NCI-H1694 treated with DMSO at 0.1 percent for 48 hours (cell line): ENCODE measurements at places on chromosomes 1 and 21.

DNA sequence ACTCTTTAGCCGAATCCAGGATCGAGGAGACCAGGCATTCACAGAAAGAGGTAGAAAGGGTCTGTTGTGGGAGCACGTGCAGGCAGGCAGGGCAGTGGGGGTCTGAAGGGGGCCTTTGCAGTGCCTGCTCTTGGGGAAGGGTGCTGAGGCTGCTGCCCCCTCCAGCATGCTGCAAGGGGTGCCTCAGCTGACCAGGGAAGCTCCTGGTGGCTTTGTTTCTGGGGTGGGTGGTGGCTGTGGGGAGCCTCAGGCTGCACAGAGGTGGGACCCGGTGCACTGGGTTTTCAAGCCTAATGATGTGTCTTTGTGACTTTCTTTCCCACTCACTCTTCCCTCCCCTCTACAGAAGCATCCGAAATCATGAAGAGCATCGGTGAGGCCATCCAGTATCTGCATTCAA is 41.5 kb upstream of the IL19 start:
- DNase-seq = no peak

DNA sequence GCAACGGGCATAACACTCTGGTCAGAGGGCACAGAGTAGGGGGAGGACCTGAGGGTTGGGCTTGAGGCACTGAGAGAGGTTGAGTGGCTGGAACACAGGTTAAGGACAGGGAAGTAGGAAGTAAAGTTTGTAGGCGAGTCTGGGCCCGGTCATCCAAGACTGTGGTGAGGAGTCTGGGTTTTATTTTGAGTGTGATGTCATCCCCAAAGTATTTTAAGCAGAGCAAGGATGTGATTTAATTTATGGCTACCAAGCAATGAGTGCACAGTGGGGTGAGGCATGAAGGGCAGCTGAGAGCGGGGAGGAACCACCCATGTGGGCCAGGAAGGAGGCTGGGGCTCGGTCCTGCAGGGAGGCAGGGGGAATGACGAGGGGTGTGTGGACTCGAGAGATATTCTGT is 11.2 kb upstream of the VWA5B1 start:
- DNase-seq = no peak

DNA sequence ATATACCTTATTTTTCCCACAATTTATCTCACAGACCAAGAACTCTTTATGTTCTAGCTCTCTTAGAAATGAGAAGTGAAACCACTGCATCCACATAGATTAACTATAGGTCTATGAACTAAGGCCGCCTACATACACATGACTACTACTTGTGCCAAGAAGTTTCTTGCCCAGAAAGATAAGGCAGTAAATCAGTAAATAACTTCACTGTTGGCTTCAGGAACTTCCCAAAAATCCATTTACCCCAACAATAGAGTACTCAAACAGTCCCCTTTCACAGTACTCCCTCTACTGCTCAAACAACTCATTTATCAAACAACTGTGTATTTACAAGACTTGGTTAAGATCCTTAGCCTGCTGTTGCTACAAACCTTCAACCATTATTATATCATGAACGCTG is 96.5 kb downstream of the NME7 start:
- DNase-seq = peak; percentile 19

GRCh38 chr21:43602266-43603232 is 56.7 kb downstream of the HSF2BP start:
- DNase-seq = no peak

DNA sequence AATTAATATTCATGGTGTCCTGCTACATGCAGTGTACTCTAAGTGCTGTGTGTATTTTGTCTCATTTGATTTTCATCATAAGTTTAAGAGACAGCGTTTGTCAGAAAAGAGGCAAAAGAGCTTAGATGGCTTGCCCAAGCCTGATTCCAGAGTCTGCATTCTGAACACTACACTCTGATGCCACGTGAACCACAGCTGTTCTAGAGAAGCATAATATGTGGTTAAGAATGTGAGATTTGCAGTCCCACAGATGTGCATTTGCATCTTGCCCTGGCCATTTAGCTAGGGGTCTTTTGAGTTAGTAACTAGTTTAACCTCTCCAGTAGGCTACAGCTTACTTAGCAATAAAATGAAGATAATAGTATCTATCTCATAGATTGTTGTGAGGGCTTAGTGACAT is 9.2 kb upstream of the GADD45A start:
- peak; percentile 40 for DNase-seq

DNA sequence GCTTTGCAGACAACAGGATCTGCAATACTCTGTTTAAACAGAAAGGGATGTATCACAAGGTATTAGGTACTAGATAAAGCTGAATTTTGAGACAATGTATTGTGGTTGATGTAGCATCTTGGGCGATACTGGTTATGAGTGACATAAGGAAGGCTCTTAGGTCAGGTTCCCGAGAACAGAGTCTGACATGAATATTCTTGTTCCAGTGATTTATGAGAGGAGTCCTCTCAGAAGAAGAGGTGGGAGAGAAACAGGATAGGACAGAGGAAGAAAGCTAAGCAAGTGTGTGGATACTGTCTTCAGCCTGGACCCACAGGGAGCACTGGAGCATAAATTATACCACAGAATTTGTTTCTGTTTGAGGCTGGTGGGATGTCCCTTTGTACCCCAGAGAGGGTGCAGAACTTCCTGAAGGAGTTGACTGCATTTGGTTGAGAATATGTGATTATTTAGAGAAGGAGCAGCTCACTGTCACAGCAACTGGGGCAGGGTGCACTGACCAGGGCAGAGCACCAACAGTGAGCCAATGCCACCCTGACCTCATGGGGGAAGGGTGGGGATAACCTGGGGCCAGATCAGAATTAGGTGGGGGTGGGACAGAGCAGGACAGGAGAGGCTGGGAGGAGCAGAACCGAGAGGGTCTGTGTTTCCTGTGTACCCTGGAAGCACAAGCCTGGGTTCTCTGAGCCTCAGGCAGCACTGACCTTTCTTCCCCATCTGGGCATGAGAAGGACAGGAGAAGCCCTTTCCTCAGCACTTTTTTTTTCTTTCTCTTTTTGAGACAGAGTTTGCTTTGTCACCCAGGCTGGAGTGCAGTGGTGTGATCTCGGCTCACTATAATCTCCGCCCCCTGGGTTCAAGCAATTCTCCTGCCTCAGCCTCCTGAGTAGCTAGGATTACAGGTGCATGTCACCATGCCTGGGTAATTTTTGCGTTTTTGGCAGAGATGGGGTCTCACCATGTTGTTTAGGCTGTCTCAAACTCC is 36.3 kb upstream of the SLC6A9 start:
- no peak for DNase-seq

DNA sequence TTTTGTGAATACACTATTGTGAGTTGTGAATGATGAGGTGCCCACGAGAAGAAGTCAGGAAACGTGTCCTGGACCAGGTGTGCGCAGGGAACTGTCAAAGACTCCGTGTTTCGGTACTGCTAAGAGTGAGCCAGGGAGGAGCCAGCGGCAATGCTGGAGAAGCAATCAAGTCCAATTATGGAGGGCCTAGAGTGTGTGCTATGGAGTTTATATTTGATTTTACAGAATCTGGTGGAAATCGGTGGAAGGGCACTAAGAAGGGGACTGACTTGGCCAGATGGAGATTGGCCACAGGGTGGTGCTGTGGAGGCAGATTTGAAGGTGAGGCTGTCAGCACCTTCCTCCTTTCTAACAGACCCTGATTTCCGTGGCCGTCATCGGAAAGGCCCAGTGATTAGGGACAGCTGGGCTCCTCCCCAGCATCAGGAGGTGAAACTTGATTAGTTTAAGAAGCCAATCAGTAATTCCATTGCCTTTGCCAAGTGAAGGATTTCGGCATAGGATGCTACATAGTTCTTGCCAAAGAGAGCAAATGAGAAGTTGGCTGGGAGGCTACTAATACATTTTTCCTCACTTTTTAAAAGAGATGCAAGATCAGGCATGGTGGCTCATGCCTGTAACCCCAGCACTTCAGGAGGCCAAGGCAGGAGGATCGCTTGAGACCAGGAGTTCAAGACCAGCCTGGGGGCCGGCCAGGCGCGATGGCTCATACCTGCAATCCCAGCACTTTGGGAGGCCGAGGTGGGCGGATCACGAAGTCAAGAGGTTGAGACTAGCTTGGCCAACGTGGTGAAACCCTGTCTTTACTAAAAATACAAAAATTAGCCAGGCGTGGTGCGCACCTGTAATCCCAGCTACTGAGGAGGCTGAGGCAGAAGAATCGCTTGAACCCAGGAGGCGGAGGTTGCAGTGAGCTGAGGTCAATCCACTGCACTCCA is 7.0 kb downstream of the PTCH2 start:
- peak; percentile 81 for DNase-seq

DNA sequence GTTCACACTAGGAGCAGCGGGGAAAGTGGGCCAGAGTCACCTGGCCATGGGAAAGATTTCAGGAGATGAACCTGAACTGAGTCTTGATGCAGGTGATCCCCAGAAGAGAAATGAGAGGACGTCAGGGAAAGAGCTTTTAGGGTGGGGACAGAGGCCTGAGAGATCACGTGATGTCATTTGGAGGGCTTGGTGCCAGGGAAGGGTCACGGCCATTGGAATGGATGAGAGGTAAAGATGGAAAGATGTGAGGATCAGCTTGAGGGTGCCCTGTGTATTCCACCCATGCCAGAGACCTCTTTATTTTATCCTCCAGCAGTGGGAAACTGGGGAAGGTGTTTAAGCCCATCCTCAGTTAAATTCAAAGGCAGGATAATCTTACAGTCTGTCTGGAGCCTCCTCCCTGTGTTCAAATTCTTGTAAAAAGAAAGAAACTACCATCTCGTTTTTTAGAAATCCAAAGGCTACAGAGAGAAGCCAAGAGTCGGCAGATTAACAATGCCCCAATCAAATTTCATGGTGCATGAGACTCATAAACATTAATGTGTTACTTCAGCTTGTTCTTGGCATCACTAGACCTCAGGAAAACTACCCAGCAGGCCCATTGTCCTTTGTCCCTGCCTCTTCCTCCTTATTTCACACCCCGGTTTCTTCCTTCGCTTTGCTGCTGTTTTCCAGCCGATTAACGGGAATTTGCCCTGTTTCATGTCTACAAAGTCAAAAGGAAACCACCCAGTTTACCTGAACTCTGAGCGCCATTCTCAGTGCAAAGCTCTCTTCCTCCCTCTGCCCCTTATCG is 93.1 kb upstream of the LRRC8D start:
- DNase-seq = no peak

DNA sequence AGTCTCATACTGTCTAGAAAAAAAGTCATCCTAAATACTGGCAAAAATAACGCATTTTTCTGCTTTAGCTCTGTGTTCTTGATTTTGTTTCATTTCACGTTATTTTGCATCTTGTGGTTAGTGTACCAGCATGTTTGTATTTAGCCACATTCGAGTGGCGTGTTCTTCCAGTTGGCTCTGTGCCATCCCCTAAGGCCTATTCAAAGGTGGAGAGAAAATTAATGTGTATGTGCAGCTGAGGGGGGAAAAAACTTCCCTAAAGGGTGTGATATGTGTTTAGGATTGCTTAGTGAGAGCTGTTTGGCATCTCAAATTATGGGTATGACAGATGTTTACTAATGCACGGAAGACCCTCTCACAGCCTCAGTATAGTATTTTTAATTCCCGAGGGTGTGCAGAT is 12.1 kb downstream of the DNAJC16 start:
- DNase-seq = peak; percentile 12

GRCh38 chr1:47555841-47556560 is 118.2 kb downstream of the FOXD2 start:
- no peak for DNase-seq

DNA sequence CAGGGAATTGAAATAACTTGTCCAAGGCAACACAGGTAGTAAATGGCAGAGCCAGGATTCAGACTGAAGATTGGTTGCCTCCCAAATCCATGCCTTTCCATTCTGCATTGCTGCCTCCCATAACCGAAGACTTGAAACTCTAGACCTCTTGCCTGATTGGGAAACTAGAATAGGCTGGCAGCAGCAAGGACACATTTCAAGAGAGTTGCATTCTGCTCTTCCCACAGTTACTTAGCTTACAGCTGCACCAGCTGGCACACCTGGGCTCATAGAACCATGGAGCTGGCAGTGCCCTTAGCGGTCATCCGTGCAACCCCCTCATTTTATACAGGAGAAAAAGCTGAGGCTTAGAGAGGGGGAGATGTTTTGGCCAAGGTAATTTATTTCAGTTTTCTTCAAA is 8.0 kb downstream of the TRNAU1AP start:
- no peak for DNase-seq

DNA sequence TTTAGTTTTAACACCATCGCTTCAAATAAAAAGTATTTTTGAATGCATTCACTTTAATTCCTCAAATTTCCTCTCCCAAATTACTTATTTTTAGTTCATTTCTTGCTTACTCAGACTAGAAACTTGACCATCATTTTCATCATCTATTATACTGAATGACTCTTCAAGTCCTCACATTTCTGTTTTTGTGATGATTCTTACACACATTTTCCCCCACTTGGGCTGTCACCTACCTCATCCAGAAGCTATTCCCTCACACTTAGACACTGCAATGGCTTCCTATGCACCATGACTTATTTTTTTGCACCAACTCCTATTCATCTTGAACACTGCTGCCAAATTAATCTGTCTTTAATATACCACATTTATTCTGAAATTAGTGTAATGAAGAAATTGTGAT is 239.6 kb upstream of the DUSP10 start:
- no peak for DNase-seq

DNA sequence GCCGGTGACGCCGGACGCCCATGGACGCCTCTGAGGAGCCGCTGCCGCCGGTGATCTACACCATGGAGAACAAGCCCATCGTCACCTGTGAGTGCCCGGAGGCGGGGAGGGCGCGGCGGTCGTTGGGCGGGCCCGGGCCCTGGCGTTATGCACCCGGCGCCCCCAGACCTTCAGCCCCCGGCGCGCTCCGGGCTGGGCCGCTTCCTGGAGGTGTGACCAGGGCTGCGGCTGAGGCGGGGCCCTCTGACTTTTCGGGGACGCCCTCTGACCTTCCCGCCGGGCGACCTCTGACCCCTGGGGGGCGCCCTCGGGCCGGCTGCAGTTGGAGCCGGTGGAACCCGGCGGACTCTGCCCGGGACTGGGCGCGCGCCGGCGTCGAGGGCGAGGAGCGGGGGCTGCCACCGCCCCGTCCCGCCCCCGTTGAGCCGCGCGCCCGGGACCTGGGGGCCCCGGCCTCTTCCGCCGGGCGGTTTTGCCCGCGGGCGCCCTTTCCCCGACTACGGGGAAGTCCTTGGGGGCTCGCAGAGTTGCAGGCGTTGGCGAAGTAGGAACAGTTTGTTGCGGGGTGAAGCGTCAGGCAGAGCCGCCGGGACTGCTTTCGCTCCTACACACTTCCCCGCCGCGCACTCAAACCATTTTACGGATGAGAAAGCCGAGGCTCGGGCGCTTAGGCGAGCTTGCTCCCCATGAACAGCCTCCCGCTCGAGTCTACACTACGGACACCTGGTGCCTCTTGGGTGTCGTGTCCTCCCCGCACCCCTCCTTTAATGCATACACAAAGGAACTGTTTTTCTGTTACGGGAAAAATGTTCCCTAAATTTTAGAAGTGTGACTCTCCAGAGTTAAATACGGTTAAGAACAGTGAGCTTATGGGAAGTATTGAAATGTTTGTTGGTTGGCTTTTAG is 618 bp downstream of the TRAPPC10 start:
- peak; percentile 35 for DNase-seq
